Nucleus accumbens (tissue), 56 donors: ENCODE measurements at places on chromosomes 4 and X.

- DNase-seq: no peak
Observed at GRCh38 chr4:28776004-28776403, 1915.4 kb downstream of the STIM2 start.

- DNase-seq: peak; percentile 5
Observed at GRCh38 chrX:10109695-10110094, 47.1 kb upstream of the CLCN4 start.

DNA sequence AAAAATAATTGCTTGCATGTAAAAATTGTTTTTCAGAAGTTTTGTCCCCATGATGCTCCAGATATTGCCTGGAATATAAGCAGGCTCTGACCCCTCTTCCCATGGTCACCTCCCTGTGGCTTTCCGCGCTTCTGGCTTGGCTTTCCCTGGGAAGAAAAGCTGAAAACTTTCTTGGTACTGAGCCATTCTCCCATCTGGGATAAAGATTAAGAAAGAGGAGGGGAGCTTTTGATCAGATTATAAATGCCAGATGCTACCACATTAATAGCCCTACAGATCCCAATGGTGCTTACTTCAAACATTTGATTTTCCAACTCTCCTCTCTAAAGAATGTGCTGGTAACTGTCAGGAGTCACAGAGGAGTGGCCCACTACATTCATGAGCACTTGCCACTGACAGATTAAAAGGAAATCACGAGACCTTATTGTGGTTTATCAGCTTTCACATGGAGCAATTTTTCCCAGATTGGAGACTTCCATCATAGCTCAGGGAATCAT is 54.4 kb upstream of the GAB1 start:
- DNase-seq: no peak

DNA sequence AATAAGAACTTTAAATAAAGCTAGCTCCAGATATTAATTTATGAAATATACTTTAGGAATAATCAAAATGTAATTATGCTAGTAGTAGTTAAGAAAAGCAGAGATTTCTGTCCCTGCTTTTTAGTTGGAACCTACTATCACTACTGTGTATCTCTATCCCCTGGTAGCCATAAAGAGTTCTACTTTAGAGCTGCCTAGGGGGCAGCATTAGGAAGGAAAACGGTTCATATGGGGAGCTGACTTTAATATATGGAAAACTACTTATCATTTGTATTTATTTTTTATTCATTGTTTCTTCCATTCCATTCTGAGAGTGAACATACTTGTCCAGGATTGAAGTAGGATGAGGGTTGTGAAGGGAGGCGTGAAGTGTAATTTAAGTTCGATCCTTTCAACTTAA is 40.9 kb downstream of the CPEB2 start:
- DNase-seq: no peak

- DNase-seq: no peak
Observed at GRCh38 chr4:108036213-108036612, 46.5 kb downstream of the HADH start.

GRCh38 chr4:93870876-93871458 is 42.4 kb downstream of the ATOH1 start:
- DNase-seq: no peak

GRCh38 chrX:14357314-14357713 is 172.0 kb upstream of the GLRA2 start:
- DNase-seq: no peak

- no peak for DNase-seq
Observed at GRCh38 chrX:103414561-103414960, 38.2 kb downstream of the BEX3 start.

DNA sequence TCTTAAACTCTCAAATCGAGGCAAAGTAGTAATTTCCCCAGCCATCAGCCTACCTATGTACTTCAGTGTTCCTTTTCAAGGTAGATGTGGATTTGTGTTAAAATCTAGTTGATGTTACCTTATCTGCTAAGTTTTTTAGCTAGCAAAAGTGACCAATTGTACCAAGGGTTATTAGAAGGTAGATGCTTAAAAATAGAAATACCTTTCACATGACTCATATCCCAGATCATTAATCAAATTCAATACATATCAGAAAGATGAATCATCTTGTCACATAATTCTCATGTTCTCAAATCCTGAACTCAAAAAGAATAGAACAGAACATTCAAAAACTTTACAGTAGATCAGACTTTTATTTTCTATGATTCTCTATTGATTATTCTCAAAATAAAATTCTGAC is 3.5 kb downstream of the ENAM start:
- no peak for DNase-seq

DNA sequence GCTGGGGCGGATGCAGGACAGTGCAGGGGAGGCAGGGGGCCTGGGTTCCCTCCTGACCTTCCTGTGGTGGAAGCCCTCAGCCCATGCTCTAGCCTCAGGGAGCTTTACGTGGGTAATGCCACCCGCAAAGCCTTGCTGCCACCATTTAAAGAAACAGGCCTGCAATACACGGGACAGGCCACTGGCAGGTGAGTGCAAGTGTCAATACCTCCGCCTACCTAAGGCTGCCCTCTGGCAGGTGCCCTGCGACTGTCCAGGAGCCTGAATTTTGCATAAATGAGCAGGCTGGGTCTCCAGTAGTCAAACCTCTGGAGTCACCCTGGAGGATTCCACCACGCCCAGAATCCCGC is 5.9 kb downstream of the CRMP1 start:
- no peak for DNase-seq

DNA sequence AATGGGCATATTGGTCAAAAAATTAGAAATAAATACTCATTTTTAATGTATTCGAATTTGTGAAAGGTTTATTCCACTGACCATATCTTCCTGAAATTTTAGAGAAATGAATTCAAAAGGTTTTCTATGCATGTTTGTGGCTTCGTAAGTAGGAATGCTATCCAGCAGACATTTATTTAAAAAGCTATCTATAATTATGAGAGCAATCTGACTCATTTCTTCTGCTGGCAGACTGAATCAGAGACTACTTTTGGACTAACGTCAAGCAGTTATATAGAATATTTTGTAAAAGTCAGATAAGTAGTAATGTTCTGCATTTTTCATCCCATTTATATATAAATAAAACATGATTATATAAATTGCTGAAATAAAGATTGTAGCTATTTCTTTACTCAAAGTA is 125.0 kb downstream of the SPCS3 start:
- no peak for DNase-seq

DNA sequence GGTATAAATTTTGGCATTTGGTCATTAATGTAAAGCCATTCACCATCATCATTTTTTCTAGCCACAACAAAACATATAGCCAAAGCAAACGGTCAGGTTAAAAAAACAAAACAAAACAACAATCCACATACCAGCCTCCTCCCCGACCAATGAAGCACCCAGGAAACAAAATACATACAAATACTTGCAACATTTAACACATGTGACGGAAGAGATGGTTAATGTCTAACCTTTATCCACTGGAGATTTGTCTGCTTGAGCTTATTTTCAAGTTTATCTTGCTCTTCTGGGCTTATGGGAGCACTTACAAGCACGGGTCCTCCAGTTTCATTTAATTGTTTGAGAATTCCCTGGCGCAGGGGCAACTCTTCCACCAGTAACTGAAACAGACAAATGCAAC is 857.5 kb upstream of the FTHL17 start:
- DNase-seq: no peak

DNA sequence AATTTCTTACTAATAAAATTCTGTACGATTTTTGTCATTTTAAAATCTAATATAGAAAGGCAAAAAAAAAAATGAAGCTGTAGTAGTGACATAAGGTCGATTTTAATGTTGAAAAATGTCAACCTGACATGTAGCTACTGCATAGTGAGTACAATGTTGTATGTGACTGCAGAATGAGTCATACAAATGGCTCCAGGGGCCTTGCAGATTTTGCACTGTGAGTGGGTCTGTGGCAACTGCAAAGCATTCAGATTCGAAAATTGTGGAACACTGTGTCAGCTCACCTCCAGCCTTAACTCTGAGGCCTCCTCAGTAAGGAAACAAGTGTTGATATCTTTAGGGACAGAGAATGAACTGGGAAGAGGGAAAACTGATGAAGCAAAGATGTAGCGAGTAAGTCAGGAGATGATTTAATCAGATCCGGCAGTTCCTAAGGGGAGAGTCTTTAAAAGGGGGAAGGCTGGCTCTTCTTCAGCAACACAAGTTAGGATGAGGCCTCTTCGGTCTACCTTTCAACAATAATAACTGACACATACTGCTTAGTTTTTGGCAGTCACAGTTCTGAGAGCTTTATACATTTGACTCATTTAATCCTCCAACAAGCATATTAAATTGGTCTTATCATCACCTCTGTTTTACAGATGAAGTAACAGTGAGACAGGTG is 24.9 kb downstream of the TKTL2 start:
- no peak for DNase-seq

- DNase-seq: no peak
Observed at GRCh38 chrX:11965436-11965835, 172.8 kb upstream of the FRMPD4 start.

DNA sequence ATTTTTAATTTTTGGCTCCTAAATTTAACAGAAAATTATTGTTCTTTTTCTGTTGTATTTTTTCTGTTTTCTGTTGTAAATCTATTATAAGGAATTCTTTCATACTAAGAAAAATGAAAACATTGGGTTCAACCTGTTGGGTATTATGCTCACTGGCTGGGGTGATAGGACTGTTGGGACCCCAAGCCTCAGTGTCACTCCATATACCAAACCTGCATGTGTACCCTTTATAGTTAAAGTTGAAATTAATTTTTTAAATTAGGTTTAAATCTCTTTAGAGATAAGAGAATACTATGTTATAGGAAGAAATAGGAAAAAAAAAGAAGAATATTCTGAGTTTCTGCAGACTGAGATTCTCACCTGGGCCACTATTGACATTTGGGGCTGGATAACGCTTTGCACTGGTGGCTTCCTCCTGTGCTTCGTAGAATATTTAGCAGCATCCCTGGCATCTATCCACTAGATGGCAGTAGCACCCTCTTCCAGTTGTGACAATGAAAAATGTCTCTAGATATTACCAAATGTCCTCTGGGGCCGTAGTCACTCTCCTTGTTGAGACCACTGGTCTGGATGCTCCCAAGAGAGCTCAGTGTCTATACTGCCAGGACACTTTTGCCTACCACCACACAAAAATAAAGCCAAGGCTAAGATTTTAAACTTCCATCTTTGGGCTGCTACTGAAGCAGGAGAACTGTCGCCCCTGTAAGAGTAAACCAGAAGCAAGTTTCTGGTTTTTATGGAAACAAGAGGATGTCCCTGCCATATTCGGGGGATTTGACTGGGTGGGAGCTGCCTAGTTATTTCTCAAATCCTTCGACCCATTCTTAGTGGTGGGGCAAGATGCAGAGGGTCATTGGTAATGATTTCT is 22.4 kb upstream of the CLTRN start:
- no peak for DNase-seq

DNA sequence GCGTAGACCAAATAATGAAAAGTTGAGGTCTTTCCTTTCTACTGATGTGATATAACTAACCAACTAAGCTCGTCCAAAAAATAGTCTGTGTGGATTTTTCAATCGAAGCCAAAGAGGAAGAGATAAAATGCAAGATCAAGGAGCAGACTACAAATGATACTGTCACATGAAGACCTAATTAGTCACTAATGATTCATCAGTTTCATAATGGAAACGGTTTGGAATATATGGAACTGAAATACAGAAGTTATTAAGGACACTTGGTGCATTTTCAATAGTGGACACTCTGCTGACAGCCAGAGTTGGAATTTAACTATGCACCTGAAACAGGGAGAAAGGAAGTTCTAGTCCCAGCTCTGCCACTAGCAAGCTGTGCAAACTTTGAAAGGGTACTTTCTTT is 119.8 kb downstream of the GUCY2F start:
- no peak for DNase-seq

GRCh38 chr4:16461362-16461761 is 235.1 kb upstream of the TAPT1 start:
- DNase-seq: no peak

GRCh38 chr4:26762650-26763049 is 98.0 kb upstream of the STIM2 start:
- no peak for DNase-seq

- no peak for DNase-seq
Observed at GRCh38 chr4:142824368-142824767, 21.7 kb downstream of the INPP4B start.

- DNase-seq: no peak
Observed at GRCh38 chr4:88846206-88846790, 148.7 kb upstream of the NAP1L5 start.

DNA sequence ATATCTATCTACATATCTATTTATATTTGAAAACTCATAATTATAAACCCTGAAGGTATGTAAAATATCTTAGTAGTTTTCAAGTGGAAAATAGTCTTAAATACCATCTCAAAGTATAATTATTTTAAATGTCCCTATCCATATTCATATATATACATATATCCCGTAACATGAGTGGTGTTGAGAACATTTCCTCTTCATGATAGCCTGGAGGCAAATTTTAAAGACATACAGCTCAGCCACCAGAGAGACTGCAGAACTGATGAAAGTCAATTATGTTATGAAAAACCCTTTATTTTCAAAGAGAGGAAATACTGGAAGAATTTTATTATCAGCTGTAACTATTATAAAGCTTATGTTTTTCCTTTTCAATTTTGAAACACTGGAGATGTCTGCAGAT is 1806.7 kb upstream of the PCDH7 start:
- no peak for DNase-seq

GRCh38 chrX:20680998-20681397 is 414.3 kb upstream of the RPS6KA3 start:
- no peak for DNase-seq

- DNase-seq: no peak
Observed at GRCh38 chr4:62293551-62293950, 1093.4 kb downstream of the ADGRL3 start.

DNA sequence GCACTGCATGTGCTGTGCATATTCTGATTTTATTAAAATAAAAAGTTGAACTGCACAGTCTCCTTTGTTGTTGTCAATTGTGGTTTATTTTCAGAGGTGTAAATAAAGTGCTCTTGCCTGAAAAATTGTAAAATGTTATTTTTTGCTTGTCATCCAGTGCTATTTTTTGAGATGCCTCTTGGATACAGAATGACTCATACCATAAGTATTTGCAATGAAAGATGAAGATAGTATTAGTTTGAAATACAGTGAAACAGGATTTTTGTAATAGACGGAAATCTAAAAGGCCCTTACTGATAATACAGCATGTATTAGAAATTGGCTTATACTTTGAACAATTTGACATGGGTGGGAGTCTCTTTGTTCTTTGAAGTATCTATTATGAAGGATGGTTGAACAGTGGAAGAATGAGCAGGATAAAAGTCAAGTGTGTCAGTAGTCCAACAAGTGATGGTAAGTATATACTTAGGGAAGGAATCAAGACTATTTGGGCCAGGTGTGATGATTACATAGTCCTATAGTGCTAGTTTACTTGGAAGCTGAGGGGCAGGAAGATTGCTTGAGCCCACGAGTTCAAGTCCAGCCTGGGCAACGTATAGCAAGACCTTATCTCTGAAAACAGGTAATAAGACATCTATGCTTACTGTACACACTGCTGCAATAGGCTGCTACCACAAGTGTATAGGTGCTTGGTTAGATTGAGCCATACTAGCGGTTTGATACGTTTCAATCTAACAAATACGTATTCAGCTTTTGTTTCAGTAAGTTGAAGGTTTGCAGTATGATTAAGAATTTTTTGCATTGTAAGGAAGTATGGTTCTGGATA is 16.4 kb downstream of the DDX3X start:
- no peak for DNase-seq

- DNase-seq: no peak
Observed at GRCh38 chr4:94472056-94472826, 20.5 kb downstream of the PDLIM5 start.
